ENCODE measurements at places on chromosomes 11 and 22.

DNA sequence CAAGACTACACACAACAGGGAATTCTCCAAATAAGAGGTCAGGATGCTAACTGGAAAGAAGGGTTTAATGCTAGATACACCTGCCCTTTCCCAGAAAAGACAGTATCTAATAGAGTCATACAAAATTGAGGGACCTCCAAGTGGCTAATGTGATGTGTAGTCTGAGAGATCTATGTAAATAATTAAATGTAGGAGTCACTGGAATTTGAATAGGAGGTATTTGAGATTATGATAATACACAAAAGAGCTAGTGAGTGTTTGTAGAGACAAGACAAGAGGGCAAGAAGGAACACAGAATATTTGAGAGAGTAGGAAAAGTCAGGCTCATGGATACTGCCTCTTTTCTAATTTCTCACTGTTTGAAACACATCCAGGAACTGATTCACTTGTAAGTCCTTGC, 15.5 kb upstream of the INSC start:
- no peak for DNase-seq

DNA sequence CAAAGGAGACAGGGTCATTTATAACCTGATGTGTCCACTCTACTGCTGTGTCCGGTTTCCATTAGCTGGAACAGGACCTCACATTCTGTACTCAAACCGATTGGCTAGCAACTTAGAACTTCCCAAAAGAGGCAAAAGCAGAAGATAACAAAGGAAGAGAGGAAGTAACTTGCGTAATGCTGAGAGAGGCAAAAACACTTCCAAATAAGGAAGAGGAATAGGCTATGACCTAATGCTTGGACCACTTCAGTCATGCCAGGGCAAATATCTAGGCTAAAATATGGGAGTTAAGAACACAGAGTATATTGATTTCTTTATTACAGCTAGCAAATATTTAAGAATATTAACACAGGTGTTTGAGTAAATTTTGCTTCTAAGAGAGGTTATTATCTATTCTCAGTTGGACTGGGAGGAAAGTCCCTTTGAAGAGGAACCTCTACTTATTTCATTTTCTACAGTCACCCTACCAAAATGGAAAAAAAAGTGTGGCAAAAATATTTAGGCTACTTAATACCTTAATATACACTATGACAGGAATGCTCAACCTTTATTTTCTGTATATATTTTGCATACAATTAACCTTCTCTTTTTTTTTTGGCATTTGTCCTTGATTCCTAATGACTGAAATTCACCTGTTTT, 499.8 kb upstream of the CHORDC1 start:
- no peak for DNase-seq

DNA sequence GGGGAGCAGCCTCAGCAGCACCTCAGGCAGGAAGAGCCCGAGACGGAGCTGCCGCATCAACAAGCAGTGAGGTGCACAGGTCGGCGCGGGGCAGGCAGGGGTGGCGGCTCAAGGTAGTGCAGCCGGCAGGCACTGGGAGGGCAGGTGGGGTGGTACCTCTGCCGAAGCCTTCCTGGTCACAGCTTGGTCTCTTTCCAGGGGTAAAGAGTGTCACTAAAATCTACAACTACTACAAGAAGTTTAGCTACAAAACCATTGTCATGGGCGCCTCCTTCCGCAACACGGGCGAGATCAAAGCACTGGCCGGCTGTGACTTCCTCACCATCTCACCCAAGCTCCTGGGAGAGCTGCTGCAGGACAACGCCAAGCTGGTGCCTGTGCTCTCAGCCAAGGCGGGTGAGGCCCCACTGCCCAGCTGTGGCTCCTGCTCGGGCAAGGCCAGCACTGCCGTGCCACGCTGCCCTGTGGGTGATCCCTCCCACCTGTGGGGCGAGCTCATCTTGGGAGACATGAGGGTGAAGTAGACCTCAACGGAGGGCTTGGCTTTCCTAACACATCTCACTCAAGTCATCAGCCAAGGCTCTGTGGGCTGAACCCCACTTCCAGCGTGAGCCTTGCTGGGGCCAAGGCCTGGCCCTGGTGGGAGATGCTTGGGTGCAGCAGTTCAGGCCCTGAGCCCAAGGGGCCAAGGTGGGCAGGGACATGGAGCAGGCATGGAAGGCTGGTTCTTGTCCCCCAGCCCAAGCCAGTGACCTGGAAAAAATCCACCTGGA, 13.6 kb downstream of the GATD1 start:
- no peak for DNase-seq

- no peak for DNase-seq
These were observed 86.5 kb downstream of the MYO7A start for GRCh38 chr11:77214557-77214956.

- no peak for DNase-seq
These were observed 827.5 kb upstream of the FAT3 start for GRCh38 chr11:91397134-91397468.

GRCh38 chr11:126476977-126477376, 121.5 kb downstream of the ST3GAL4 start:
- no peak for DNase-seq

- DNase-seq, result no peak
These were observed 7.9 kb upstream of the C1QTNF6 start for GRCh38 chr22:37195921-37196320.

- DNase-seq, result no peak
These were observed 145.9 kb upstream of the NAV2 start for GRCh38 chr11:19566583-19567379.

DNA sequence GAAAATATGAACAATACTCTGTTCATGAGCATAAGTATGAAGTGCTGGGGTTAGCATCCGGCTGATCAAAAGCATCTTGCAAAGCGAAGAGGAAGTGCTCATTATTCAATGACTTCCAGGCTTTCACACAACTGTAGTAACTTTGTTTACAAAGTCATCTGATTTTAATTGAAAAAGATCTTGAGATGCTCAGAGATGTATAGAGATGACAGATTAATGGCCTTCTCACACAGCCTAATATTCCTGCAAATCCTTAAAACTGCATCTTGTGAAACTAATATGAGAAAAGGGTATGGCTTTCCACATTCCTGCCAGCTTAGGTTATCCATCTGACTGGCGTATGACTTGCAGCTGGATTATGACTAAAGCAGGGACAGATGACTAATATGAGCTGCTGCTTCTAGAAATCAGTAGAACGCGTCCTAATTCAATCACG, 125.4 kb downstream of the CASP12 start:
- DNase-seq, result no peak

GRCh38 chr11:64489831-64490441, 101.1 kb upstream of the SLC22A12 start:
- peak; percentile 44 for DNase-seq

DNA sequence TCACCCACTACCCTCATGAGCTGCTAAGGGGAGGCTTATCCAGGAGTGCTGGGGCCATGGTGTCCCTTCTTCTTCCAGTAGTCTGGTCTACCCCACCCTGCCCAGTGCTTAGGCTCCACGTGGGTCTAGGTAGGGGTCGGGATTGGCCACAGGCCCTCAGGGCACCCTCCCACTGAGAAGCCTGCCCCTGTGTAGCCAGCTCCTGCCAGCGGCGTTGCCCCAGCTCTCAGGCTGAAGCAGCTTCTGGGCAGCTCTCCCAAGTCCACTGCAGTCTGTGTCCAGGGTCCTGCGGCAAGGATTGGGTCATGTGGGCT, 24.0 kb upstream of the RIC3 start:
- no peak for DNase-seq

DNA sequence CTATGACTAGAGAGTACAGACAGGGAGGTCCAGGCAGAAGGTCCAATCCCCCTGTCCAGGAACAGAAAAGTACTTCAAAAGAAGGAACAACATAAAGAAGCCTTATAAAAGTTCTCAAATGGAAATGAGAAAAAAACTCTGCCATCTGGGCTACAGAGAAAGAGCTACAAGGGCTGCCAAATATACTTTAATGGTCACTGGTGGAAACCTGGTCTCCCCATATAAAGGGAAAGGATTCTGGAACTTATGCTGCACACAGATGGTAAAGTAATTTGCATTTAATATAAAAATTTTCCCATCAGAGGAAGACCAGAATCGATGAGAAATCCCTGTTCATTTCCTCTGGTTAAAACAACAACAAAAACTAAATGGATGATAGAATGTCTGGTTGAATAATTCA, 119.4 kb upstream of the MTMR2 start:
- no peak for DNase-seq

GRCh38 chr22:49039625-49040024, 788.0 kb downstream of the BRD1 start:
- no peak for DNase-seq

- no peak for DNase-seq
These were observed 135.7 kb downstream of the C11orf91 start for GRCh38 chr11:33564856-33565453.

DNA sequence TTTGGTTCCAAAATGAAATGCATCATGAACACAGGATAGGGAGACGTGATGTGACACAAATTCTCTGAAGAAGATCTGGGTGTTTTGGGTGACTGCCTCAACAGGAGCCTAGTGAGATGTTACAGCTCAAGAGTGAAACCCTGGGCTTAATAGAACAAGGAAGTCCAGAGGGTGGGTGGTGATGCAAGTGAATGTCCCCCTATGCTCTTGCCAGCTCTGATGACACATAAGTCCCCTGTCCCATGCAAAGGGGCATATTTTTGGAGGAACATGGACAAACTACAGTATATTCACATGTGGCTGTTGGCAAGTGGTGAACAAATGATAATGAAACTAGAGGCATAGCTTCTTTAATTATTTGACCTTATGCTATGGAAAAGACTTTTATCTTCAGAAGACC, 9.2 kb downstream of the CRTAM start:
- DNase-seq, result no peak

DNA sequence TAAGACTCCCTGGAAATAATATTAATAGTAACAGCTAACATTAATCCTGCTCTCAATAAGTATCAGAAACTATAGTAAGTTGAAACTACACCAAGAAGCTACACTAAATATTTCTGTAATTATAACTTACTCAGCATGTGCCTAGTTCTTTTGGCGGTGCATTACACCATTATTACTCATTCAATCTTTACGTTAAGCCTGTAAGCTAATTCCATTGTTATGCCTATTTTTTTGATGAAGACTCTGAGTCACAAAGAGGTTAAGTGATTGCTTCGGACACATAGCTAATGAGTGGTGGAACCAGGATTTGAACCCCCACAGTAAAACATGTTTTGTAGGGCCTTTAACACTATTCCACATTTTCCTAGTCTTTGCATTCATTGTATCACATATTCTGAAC, 111.6 kb downstream of the RASSF10 start:
- DNase-seq, result no peak

GRCh38 chr11:69912911-69913451, 93.8 kb upstream of the FGF3 start:
- peak; percentile 11 for DNase-seq

DNA sequence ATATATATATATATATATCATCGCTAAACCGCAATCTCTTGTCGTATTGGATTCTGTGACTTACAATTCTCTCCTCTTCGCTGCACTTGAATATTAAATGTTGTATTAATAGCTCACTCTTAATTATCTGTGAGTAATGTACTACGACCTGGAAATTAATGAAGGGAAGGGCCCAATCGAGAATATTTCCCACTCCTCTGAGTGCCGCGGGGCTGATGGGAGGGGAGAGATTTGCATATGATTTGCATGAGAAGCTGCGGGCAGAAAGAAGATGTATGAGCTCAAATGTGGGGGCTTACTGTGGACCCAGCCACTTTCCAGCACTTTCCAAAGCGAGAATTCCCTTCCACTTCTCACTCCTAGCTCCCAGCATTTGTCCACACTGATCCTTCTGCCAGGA, 141.2 kb downstream of the MN1 start:
- no peak for DNase-seq

DNA sequence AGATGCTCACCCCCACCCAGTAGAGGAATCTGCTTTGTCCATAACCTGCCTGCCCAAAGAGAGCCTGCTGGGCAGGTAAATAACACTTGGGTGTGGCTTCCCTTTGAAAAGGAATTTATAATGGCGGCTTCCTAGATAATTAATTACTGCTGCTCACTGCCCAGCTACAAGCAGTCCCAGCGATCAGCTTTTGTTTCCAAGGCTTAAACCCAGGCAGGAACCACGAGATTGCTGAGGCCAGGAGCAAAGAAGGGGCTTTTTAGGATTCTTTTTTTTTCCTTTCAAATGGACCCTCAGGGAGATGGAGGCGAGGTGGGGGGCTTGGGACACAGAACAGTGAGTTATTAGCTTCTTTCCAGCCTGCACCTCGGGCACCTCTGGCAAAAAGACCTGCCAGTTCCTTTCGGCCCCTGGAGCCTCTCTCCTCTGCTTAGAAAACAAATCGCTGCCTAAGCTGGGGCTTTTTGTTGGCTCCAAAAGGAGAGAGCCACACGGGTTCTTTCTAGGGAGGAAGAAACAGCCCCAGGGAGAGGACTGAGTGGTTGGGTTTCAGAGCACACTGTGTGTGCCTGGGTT, 107.2 kb downstream of the TSPAN18 start:
- no peak for DNase-seq

- peak; percentile 66 for DNase-seq
These were observed at the start of gene BTBD18 for GRCh38 chr11:57751676-57752253. TSS of gene BTBD18 (minus strand) at chr11:57751819. CDS start at chr11:57751188, 631 bp downstream.

DNA sequence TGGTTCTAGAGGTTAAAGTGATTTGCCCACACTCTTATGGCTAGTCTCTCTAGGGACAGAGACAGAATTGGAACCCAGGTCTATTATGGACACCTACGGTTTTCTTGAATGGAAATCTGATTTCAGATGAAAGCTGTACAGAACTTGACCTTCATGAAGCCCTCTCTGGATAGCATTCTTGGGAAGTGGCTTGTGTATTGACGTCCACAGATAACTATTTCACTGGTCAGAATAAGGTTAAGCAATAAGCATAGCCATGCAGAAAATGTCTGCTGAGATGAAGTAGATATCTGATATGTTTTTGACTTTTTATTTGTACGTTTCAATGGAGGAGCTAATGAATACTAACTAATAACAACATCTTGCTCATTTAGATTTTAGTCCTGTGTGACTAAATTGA, 1.1 kb downstream of the TLCD5 start:
- no peak for DNase-seq

GRCh38 chr11:62705413-62705812, 1.8 kb downstream of the BSCL2 start:
- peak; percentile 61 for DNase-seq

- peak; percentile 93 for DNase-seq
These were observed 70.7 kb downstream of the FLI1 start for GRCh38 chr11:128764424-128765095.

DNA sequence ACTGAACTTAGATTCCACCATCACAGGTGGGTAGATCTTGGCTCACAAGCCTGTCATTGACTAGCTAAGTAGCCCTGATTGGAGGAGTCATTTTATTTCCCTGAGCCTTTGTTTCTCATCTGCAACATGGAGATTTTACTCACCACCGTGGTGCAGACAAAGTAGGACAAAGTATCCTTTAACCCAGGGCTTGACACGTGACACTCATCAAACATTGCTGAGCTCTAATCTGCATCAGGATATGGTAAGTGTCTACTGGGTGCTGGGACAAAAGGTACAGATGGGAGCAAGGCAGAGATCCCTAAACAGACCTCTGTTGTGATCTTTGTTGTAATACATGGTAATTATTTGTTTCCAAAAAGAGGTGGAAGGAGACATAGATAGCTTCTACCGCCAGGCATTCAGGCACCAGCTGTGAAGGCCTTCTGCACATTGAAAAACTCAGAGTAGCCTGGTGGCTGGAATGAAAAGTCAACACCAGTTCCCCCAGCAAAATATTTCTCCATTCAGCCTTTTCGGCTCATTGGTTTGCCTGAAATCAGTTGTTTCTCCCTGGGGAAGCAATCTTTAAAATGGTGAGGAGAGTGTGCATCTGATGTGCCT, 18.3 kb upstream of the MICAL2 start:
- no peak for DNase-seq

- DNase-seq, result no peak
These were observed 79.5 kb downstream of the PARVA start for GRCh38 chr11:12456651-12457579.

Data from body of pancreas (tissue), 4 donors.